Activated CD8-positive, alpha-beta memory T cell treated with anti-CD3 and anti-CD28 coated beads for 4 hours (primary cell): ENCODE measurements at places on chromosomes 3 and 15.

- no peak for DNase-seq
Measured at GRCh38 chr15:96622714-96623113, 292.2 kb downstream of the NR2F2 start.

- DNase-seq = no peak
Measured at GRCh38 chr15:92901995-92902394, 1.9 kb downstream of the CHD2 start.

- no peak for DNase-seq
Measured at GRCh38 chr15:72771329-72771725, 12.2 kb downstream of the ADPGK start.

DNA sequence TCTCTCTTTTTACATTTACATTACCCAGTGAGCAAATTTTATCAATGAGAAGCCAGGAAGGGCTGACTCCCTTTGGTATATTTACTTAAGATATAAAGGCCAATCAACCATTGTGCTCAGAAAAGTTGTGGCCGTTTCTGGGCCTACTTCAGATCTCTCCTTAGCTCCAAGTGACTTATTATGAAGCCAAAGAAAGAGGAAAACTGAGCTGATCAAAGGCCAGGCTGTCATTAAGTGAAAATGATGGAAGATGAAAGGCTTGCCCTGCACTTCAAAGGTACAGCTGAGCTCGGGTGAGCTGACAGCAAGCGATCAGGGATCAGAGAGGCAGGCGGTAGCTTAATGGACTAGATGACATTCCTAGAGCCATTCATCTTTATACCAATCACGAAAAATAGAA is 24.8 kb downstream of the VGLL4 start:
- DNase-seq = no peak

GRCh38 chr3:81778678-81779182 is 17.3 kb upstream of the GBE1 start:
- DNase-seq = no peak

- no peak for DNase-seq
Measured at GRCh38 chr3:124786511-124787241, 56.4 kb downstream of the UMPS start.

DNA sequence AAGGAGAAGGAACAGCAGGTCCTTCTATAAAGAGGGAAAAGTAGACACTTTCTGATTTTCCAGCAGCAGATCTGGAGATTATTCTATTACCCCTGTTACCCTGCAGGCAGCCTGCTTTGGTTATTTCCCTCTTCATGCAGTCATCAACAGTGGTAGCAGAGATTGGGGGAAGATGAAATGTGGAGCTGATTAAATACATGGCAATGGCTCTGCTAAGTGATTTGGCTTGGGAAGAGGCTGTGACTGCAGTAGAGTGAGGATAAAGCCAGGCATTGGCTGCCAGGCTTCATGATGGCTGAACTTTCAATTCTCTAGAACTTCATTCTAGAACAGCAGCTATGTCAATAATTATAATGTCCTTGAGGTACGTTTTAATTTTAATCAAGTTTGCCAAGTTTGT is 29.1 kb downstream of the PTX3 start:
- no peak for DNase-seq
